Vagina (tissue), 2 donors: ENCODE measurements at places on chromosomes 3 and 15.

GRCh38 chr3:13582366-13583250, 33.7 kb downstream of the FBLN2 start:
- peak overlapping the region; percentile 68 for H3K27ac ChIP-seq
- H3K36me3 ChIP-seq: no peaks in the 10 kb centered on the region
- DNase-seq: no peak
- H3K4me3 ChIP-seq: no peak overlapping the region

DNA sequence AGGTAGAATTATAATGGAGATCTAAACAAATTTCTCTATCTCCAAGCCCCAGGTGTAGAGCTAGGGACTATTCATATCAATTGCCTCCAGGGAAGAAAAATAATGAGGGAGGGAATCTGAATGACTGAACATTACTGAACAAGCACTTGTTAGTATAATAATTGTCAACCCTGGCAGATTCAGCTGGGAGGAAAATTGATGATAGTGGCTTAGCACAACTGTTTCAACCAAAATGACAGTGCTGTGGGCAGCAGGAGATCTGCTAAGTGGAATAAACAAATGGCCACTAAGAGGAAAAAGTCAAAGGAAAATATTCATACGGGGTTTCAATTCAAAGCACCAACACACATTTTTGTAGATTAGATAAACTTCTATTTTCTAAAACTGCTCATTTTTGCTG, 294.9 kb upstream of the ZNF385D start:
- H3K36me3 ChIP-seq: no peaks in the 10 kb centered on the region
- H3K27me3 ChIP-seq: no peaks in the 10 kb centered on the region
- no peak overlapping the region for H3K27ac ChIP-seq
- DNase-seq: no peak

GRCh38 chr3:148379763-148380382, 317.8 kb upstream of the AGTR1 start:
- H3K27ac ChIP-seq: no peak overlapping the region
- no peak overlapping the region for H3K4me3 ChIP-seq
- DNase-seq: no peak
- no peaks in the 10 kb centered on the region for H3K36me3 ChIP-seq

- H3K4me3 ChIP-seq: no peak overlapping the region
- H3K4me1 ChIP-seq: peaks cover 10% of the 10 kb centered on the region
- no peak for DNase-seq
- H3K27ac ChIP-seq: no peak overlapping the region
Observed at GRCh38 chr3:174859756-174860155, 622 bp downstream of the NAALADL2 start.

GRCh38 chr3:29324180-29324651, 43.3 kb downstream of the RBMS3 start:
- H3K4me1 ChIP-seq: peaks cover 5% of the 10 kb centered on the region
- no peak overlapping the region for H3K4me3 ChIP-seq
- H3K27me3 ChIP-seq: no peaks in the 10 kb centered on the region
- no peak for DNase-seq
- H3K27ac ChIP-seq: peak overlapping the region; percentile 27

DNA sequence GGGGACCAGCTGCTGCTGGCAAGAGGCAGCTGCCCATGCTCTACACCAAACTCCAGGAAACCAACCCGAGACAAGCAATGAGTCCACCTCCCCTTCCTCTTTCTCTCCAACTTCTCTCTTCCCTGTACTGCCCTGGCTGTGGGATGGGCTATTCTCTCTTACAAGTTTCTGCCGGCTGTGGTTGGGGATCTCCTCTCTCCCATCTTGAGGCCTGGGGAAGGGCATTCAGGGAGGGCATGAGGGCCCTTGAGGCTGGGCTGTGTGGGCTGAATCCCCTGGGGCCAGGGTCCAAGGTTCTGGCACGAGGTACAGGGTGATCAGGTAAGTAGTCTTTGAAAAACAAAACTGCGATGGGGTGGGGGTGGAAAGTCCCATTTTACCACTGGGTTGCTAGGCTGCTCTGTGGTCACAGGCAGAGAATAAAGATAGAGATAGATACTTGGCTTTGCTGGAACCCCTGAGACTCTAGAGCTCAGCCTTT, 32.3 kb upstream of the CTSH start:
- H3K4me3 ChIP-seq: no peak overlapping the region
- H3K27me3 ChIP-seq: no peaks in the 10 kb centered on the region
- H3K4me1 ChIP-seq: peaks cover 5% of the 10 kb centered on the region
- no peaks in the 10 kb centered on the region for H3K36me3 ChIP-seq
- no peak overlapping the region for H3K27ac ChIP-seq

GRCh38 chr15:92968926-92969651, 69.0 kb downstream of the CHD2 start:
- no peaks in the 10 kb centered on the region for H3K4me1 ChIP-seq
- DNase-seq: no peak
- H3K36me3 ChIP-seq: no peaks in the 10 kb centered on the region
- no peaks in the 10 kb centered on the region for H3K27me3 ChIP-seq

DNA sequence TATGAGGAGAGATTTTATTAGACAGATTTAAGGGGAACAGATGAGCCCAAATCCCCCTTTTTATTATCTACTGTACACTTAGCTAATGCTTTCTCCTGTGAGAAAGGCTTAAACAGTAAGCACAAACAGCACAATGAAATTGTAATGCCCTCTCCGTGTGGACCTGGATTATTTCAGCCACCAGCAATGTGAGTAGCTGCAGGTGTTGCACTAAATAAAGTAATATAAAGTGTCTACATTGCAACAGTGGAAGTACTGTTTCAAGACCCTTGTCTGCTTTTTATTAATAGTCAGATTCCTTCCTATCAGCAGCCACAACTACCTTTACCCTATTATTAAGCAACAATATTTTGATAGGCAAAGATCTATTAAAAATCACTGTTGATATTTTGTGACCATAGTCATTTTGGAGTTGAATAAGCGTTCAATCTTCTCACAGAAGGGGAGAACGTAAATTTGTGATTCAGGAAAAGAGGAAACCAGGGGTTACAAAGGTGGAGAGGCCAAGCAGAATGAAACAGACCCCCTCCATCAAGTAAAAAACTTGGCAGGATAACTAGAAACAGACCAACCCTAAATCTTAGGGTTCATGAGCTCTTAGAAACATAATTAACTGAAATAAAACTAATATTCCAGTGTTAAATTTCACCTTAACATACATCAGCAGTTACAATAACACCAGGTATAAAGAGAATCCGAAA, 422.6 kb downstream of the MECOM start:
- no peaks in the 10 kb centered on the region for H3K36me3 ChIP-seq
- H3K4me1 ChIP-seq: peaks cover 29% of the 10 kb centered on the region
- no peak overlapping the region for H3K27ac ChIP-seq
- no peak overlapping the region for H3K4me3 ChIP-seq
- no peak for DNase-seq

DNA sequence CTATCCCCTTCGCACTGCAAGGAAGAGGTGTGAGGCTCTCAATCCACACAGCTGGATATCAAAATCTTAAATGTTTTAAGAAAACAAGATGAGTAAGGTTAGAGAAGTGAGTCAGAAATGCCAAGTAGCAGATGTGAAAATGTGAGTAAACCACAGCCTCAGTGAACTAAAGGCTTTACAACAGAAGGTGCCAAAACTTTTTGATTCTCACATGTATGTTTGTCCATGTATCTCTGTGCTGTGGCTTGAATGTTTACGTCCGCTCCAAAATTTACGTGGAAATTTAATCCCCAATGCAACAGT, 126.8 kb upstream of the PFN2 start:
- H3K27me3 ChIP-seq: no peaks in the 10 kb centered on the region
- no peak overlapping the region for H3K4me3 ChIP-seq
- no peak for DNase-seq
- H3K36me3 ChIP-seq: no peaks in the 10 kb centered on the region
- H3K4me1 ChIP-seq: no peaks in the 10 kb centered on the region

GRCh38 chr3:193744048-193744821, 151.2 kb downstream of the OPA1 start:
- H3K27ac ChIP-seq: no peak overlapping the region
- DNase-seq: no peak
- H3K27me3 ChIP-seq: no peaks in the 10 kb centered on the region
- no peaks in the 10 kb centered on the region for H3K36me3 ChIP-seq

- H3K4me1 ChIP-seq: peaks cover 28% of the 10 kb centered on the region
- no peaks in the 10 kb centered on the region for H3K27me3 ChIP-seq
- no peaks in the 10 kb centered on the region for H3K36me3 ChIP-seq
- peak; percentile 85 for DNase-seq
- no peak overlapping the region for H3K4me3 ChIP-seq
Observed at GRCh38 chr15:100772892-100773520, 106.6 kb upstream of the ALDH1A3 start.

DNA sequence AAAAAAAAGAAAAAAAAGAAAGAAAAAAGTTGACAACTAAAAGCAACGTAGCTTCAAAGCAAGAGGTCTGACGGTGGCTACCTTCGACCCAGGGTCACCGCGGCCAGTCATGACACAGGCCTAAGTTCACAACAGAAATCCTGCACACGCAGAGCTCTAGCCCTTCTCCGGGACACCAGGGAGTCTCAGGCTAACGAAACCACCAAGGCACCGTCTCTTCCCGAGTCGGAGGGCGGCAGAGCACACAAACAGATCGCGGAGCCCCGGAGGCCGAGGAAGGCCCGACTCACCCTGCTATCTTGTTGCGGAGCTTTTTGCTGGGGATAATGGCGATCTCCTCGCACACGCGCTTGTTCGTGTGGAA, 584 bp downstream of the RPS17 start:
- peaks cover 41% of the 10 kb centered on the region for H3K4me1 ChIP-seq
- H3K27ac ChIP-seq: peak overlapping the region; percentile 73
- peaks cover 43% of the 10 kb centered on the region for H3K36me3 ChIP-seq
- no peaks in the 10 kb centered on the region for H3K27me3 ChIP-seq
- peak overlapping the region; percentile 88 for H3K4me3 ChIP-seq

DNA sequence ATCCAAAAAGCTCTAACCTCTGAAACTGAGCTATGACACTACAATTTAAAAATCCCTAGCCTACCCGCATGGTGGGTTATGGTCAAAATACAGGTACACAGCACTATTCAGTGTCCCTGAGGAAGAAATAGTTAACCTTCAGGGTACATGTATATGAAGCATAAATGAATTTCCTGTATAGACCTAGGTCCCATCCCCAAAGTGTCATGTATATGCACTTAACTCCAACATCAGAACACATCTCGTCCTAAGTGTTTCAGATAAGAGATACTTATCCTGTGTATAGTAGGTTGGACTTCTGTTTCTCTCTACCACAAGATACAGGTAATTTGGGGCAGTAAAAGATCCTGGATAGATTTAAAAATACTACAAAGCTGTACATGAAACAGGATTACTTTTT, 6.4 kb downstream of the RPL14 start:
- no peak overlapping the region for H3K4me3 ChIP-seq
- no peak overlapping the region for H3K27ac ChIP-seq
- H3K4me1 ChIP-seq: peaks cover 13% of the 10 kb centered on the region
- no peaks in the 10 kb centered on the region for H3K27me3 ChIP-seq
- DNase-seq: no peak

- H3K4me3 ChIP-seq: no peak overlapping the region
- no peaks in the 10 kb centered on the region for H3K36me3 ChIP-seq
- H3K27me3 ChIP-seq: no peaks in the 10 kb centered on the region
- no peak overlapping the region for H3K27ac ChIP-seq
- DNase-seq: no peak
Observed at GRCh38 chr3:27976933-27977332, 254.8 kb upstream of the EOMES start.
